ENCODE measurements at places on chromosomes 2 and 18.

DNA sequence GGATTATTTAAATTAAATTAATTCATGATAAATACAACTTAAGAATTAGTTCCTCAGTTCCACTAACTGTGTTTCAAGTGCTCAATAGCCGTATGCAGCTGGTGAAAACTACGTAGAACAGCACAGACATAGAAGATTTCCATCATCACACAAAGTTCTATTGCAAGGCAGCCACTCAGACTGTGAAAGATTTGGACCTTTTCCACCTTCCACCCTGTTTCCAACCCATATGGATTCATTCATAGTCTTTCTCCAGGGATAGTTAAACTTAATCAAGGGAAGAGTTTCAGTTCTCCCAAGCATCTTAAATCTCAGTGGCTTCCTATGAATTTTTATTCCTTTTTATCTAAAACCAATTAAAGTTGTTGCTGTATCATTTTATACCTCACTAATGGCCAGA lies 2030.8 kb downstream of the SUCLG1 start:
- DNase-seq = no peak

GRCh38 chr2:56682397-56682760 lies 498.6 kb downstream of the CCDC85A start:
- DNase-seq = no peak

DNA sequence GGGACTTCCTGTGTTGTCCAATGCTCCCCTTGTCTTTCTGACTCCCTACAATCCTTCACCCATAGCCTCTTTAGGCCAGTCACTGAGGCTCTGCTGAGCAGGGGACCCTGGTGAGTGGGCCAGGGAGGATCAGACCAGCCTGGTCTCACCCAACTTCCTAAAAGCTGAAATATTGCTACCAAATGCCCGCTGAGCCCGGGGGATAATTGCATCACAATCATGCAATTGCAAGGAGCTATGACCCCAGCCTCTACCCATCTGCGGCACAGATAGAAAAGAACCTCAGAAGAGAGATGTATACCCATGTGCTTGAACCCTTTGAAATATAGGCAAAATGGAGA lies 3.7 kb upstream of the SP100 start:
- no peak for DNase-seq

DNA sequence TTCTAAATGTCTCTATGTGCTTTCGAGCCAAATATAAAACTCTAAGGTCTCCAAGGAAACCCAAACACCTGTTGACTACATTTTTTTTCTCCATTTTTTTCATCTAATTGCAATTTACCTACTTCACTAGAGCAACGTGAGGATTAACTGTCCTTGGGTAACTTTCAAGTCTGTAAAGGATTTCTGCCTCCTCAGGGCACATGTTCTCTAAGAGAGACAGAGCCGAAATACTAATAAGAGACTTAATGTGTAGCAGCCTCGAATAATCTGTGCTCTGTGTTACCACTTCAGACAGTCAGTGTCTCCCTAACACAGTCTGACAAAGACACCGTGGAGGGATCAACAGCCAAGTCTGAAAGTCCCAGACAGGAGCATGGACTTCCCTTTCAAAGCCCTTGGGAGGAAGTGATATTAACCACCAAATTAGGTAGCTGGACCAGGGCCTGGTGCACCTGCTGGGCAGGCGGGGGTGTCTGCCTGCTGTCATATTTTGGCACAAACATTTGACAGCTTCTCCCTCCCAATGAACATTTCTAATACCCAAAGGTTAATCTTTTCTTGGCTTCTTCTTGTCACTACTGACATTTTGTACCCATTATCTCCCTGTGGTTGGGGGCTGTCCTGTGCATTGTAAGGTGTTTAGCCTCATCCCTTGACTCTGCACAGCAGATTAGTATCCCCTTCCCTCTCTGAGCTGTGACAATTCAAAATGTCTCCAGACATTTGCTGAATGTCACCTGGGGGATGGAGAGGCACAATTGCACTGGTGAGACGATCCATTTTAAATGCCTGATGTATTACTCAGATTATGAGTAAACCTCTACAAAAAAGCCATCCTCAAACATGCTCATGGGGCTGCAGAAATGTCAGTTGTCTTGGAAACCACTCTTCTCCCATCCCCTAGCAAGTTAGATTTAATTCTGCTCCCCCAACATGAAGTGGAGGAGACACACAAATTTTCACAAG lies 45.7 kb upstream of the LYPD1 start:
- DNase-seq = no peak

DNA sequence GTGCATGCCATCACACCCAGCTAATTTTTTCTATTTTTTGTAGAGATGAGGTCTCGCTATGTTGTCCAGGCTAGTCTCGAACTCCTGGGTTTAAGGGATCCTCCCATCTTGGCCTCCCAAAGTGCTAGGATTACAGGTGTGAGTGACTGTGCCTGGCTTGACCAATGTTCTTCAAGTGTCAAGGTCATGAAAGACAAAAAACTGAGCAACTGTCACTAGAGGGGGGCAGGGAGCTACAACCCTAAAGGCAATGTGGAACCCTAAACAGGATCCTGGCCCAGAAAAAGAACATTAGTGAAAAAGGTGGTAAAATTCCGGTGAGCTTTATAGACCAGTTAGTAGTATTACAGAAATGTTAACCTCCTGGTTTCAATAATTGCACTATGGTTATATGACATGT lies 7.3 kb downstream of the MYO5B start:
- DNase-seq = no peak

DNA sequence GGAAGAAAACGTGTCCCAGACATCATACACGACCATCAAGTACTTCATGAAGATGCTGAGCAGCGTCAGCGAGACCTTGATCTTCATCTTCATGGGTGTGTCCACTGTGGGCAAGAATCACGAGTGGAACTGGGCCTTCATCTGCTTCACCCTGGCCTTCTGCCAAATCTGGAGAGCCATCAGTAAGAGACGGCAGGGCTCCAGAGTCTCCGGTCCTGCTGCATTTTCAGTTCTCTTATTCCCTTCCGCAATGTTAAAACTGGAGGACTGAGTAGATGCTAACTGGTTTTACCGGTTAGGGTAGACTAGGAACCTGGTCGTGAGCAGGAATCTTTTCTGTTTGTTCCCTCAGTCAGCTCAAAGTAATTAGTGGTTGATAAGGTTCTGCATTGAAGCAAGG lies 32.3 kb downstream of the SLC9A4 start:
- no peak for DNase-seq

GRCh38 chr18:78639006-78639950 lies 340.3 kb upstream of the SALL3 start:
- DNase-seq = no peak

- DNase-seq = no peak
Measured at GRCh38 chr18:65016631-65017371, 734.0 kb upstream of the CDH7 start.

GRCh38 chr2:240998995-240999791 lies 775 bp downstream of the SNED1 start:
- DNase-seq = no peak

GRCh38 chr18:10442551-10442971 lies 11.9 kb upstream of the APCDD1 start:
- DNase-seq = no peak

DNA sequence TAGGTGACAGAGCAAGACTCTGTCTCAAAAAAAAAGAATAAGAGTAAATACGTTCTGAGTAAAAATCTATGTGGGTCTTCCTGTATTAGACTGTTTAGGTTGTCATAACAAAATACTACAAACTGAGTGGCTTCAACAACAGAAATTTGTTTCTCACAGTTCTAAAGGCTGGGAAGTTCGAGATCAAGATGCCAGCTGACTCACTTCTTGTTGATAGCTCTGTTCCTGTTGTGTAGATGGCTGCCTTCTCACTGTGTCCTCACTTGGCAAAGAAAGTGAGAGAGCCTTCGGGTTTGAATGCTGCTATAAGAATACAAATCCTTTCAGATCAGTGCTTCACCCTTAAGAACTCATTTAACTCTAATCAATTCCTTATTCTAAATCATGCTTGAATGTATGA lies 430.0 kb upstream of the VWC2L start:
- no peak for DNase-seq

- DNase-seq = no peak
Measured at GRCh38 chr2:223989206-223989855, 32.1 kb downstream of the MRPL44 start.

GRCh38 chr2:133843091-133843490 lies 274.8 kb upstream of the NCKAP5 start:
- no peak for DNase-seq

DNA sequence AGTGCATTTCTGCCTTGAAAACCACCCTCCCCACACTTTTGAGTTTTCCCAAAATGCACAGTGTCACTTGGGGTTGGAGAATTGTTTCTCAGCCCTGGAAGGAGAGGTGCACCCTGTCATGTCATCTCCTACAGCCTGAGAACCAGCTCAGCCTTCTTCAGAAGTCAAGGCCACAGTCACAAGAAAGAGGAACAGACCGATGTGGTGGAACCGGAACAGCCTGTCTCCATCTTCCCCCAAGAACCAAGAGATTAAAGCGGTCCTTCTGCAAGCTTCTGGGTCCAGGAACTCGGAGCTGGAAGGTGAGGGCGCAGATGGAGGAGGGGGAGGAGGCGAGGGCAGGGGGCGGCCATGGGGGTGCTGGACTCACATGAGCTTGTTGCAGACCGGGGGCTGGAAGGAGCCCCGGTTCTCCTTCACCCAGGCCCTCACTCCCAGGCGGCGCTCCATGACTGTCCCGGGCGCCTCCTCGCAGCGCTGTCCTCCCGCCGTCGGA lies 248 bp downstream of the HAAO start:
- DNase-seq = no peak

DNA sequence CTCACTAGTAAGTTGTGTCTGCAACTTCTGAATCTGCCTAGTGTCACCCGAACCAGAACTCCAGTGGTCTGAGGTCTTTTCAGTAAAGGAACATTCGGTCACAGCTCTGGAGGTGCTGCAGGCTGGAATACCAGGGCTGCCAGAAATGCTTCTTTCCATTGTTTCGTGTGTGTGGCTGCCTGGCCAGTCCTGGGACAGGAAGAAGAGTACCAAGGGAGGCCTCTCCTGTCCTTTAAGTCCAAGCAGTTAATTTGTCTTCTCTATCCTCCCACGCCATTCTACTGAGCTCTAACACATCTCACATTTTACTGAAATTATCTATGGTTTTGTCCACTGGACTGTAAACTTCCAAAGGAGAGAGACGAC lies 196.0 kb downstream of the LNPK start:
- DNase-seq = no peak

- no peak for DNase-seq
Measured at GRCh38 chr2:60158262-60158661, 395.2 kb downstream of the BCL11A start.

DNA sequence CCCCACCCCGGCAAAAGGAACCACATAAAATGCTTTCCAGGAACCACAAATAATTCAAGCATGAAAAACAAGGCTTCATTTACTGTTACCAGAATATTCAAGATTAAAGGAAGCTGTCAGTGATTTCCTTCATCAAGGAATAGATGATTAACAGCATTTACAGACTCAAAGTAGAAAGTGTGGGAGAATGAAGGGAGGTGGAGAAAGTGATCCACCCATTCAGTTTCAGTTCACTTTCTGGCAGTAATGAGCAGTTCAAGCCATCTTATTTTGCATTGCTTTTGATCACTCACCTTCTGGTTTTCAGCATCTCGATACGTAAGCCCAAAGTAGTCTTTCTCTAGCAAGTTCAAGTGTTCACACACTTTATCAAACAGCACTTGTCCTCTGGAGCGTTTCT lies 99.0 kb downstream of the EPB41L3 start:
- DNase-seq = no peak

DNA sequence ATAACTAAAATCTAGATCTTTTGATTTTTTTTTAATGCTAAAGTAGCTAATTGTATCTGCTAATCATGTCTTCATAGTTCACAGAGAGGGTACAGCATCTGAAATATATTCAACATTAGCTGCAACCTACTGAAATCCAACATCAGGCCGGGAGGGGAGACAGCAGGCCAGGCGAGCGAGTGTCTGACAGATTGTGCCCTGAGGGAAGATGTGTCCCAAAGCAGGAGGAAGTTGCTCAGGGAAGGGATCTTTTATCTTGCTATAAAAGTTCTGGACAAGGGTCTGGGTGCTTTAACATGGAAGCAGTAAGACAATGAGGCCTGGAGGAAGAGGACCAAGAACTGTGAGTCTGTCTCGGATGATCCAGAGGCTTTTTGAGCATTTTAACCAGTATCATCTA lies 274.1 kb downstream of the AFF3 start:
- no peak for DNase-seq

DNA sequence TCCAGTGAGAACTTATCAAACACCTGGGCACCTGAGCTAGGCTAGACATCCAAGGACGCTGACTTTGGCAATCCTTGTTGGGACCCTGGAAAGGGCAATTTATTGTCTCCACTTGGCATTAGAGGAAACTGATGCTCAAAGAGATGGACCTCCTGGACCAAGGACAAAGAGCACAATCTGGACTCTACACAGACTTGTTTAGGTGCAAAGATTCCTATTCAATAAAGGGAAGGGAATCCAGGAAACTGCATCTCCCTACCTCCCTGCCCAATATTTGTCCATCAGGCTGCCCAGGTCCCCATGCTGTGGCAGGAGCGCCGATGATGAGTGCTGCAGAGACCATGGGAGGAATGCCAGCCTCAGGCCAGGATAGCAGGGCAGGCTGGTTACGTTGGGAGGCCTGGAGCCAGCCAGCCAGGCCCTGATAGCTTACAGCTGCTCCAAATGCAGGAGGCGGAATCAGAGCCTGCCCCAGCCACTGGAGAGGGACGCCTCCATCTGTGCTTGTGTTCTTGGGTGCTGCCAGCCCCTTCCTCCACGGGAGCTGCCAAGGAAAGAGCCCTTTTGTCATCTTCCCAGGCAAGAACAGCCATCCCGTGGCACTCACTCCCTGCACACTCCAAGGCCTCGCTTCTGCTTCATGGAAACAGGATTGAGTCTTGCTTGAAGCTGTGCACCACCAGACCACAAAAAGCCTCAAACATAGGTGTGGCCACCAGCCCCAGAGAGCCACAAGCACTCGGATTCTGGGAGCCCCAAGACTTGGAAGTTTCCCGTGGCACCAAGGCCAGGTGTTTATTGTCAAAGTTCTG lies 60.0 kb downstream of the HS1BP3 start:
- no peak for DNase-seq

GRCh38 chr2:74632209-74632938 lies 15.8 kb downstream of the M1AP start:
- no peak for DNase-seq

DNA sequence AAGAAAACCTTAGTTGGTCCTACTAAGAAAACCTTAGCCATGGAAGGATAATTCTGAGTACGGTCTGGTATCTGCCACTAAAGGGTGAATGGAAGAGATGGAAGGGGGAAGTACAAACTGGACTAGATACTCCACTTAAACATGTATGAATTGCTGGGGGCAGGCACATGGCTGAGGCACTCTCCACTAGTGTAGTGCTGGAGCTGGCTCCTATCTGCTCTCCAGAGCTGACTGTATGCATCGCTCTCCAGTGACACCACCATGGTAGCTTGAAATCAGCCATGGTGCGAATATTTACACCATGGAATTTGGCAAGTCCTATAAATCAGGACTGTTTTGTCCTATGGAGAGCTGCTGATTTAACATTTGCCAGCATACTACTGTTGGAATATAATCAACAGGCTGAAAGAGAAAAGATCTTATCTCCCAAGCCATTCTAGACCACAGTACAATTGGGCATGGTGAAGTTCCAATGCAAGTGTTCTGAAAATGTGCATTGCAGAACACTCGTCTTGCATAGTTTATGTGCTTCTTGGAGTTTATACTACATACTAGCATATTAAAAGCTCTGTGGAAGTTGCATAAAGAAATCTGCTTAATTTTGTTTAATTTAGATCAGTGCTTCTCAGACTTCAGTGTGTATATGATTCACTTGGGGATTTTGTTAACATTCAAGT lies 277.4 kb downstream of the TDRD15 start:
- DNase-seq = no peak

Data from CD4-positive, alpha-beta T cell treated with Interleukin-15 for 4 hours (primary cell).